ENCODE measurements at places on chromosomes 4 and X.

DNA sequence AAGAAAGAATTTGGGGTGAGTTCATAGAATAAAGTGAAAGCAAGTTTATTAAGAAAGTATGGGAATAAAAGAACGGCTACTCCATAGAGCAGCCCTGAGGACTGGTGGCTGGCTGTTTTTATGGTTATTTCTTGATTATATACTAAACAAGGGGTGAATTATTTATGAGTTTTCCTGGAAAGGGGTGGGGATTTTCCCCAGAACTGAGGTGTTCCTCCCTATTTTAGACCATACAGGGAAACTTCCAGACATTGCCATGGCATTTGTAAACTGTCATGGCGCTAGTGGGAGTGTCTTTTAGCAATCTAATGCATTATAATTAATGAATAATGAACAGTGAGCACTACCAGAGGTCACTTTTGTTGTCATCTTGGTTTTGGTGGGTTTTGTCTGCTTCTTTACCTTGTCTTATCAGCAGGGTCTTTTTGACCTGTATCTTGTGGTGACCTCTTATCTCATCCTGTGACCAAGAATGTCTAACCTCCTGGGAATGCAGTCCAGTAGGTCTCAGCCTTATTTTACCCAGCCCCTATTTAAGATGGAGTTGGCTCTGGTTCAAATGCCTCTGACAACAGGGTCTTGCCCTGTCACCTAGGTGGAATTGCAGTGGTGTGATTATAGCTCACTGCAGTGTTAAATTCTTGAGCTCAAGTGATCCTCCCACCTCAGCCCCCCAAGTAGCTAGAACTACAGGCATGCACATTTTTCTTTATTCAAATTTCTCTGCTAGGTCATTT is 27.1 kb downstream of the RAPGEF2 start:
- no peak for DNase-seq

DNA sequence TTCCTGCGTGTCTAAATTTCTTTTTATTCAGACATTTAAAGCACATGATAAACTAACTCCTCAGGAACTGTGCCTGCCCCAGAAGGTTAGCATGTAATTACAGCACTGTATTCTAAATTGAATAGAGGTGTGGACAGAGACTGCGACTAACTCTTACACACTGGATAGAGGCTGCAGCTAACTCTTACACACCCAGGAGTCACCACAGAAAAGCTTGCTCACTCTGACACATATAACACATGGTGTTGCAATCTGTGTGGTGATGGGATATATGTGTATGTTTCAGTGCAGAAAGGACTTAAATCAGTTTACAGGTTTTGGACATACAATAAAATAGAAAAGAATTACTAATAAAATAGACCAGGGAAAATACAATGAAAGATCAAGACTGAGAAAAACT is 41.5 kb downstream of the SMAD1 start:
- DNase-seq: no peak

DNA sequence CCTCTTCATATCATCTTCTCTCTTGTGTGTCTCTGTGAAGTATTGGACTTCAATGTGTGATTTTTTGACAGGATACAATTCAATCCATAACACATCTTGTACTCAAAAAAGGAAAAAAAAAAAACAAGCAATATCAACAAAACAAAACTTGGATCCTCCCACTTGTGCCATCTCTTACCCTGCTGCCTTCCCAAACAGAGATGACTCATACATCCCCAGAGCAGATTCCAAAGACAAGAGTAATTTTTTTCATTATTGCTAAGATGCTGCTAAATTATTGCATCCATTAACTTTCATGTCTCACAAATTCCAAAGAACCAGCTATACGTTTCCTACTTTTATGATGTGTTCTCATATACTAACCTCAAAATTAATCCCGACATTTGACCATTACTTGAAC is 479.2 kb downstream of the GBA3 start:
- DNase-seq: no peak

DNA sequence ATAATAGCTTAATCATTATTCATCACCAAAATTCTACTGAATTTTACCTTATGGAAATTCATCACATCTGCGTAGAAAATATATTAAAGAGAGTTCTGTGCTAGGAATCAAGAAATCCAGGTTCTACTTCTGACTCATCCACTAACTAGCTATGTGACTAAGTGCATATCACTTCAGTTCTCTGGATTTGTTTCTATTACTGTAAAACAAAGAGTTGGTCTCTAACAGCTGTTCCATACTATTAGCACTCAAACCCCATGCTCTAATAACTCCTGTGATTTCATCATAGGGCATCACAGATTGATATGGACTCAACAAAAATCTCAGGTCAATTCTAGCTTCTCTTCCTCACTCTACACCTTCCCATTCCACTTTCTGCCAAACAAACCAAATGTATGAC is 572.0 kb downstream of the INPP4B start:
- no peak for DNase-seq

DNA sequence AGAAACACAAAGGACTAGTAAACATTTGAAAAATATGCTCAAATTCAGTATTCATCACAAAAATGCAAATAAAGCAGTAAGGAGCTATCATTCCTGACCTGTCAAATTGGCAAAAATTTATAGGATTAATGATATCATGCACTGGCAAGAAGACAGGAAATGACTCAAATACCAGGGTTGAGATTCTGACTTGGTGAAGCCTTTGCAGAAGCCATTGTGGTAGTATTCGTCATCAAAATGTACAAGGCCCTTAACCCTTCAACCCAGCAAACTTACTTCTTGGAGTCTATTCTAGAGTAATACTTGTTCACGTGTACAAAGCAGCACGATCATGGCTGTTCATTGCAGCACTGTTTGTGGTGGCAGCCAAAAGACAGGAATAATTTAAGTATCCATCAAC is 132.4 kb downstream of the ENOX2 start:
- peak; percentile 3 for DNase-seq

- DNase-seq: no peak
These were observed 117.9 kb downstream of the STIM2 start for GRCh38 chr4:26978387-26979053.

DNA sequence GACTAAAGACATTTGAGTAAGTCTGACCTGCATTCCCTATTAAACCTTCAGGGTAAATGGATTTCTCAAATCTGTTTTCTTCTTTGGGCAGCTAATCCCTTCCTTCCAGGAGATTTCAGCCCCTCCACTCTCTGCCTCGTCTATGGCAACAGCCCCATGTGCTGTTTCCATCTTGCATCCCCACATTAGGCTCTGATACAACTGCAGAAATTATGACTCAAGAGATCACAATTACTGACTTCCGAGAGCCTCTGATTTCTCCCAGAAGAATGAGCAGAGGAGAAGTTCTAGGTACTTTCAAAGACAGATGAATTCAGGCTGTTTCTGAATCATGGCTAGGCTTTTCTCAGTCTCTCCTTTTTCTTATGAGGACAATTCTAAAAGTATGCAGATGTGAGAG is 38.7 kb downstream of the RAI2 start:
- DNase-seq: no peak

DNA sequence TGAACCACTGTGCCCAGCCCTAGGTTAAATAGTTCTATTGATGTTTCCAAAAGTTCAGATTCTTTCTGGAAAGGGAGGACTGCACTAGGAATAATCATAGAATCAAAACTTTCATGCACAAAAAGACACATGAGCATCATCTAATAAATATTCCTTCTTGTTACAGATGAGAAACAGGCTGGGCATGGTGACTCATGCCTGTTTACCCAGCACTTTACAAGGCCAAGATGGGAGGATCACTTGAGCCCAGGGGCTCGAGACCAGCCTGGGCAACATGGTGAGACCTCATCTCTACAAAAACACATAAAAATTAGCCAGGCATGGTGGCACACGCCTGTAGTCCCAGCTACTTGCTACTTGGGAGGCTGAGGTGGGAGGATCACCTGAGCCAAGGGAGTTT is 27.7 kb downstream of the LARP7 start:
- no peak for DNase-seq

- DNase-seq: no peak
These were observed 10.7 kb upstream of the CCDC149 start for GRCh38 chr4:24923550-24923949.

DNA sequence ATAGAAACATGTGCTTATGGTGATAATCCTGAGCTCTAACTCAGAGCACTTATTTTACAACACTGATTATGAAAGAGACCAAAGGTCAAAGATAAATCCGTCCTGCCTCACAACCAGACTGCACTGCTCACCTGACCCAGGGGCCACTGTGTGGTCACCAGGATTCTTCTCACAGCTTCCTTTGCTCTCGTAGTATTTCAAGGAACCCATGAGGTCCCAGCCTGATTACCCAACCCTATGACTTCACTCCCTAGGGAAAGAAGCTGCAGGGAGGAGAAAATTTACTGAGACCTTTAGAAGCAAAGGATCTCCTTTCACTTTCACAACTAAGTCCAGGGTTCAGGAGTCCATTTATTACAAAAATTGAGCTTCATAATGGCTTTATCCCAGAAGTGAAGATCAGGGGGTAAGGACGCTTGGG is 9.6 kb downstream of the SLC25A5 start:
- no peak for DNase-seq

DNA sequence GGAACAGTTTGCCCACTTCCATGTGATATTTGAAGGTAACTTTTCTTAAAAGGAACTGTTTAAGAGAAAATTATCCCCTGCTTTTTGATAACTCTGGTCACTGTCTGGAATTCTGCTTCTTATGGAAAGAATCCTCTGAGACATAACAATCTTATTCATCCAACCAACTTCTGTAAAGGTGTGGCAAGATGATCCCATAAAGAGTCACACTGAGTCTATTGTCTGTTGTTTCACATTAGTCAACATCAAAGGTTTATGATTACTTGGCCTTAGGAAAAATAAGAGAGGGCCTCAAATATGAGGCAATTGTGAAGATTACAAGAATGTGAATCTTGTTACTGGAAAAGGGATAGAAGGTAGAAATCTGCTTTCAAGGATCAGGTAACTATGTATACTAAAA is 88.0 kb upstream of the MAGEB18 start:
- DNase-seq: no peak

GRCh38 chr4:100070868-100071267 is 119.4 kb downstream of the DDIT4L start:
- no peak for DNase-seq

- DNase-seq: no peak
These were observed 183.5 kb upstream of the C1QTNF7 start for GRCh38 chr4:15244354-15244753.
